COLO829 (cell line): ENCODE measurements at places on chromosomes 12 and 14.

DNA sequence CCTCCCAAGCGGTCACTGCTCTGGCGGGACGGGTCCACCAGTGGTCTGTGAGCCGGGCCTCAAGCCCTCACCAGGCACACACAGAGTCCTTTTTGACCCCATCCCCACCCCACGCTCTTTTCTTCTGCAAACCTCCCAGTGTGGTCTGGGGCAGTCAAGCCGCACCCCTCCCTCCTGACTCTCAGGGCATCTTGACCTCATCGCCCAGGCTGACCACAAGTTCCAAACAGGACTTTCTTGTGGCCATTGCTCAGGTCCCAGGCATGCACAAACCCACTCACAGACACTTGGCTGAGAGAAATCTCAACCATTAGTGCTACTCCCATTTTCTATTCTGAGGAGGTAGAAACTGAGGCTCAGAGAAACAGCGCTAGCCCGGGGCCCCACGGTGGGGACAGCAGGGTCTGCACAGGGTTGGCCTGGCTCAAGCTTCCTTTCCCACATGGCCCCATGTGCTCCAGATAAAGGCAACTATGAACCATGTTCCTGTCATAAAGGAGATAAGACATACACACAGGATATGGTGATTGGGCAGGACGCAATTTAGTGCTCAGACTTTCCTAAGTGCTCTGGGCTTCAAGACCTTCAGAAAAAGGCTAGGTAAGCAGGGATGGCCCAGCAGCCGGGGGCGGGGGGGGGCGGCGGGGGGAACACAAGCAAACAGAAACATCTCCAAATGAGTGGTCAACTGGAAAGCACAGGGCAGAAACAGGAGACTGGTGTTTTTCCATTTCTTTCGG lies 69.6 kb downstream of the ITPK1 start:
- DNase-seq, result no peak

DNA sequence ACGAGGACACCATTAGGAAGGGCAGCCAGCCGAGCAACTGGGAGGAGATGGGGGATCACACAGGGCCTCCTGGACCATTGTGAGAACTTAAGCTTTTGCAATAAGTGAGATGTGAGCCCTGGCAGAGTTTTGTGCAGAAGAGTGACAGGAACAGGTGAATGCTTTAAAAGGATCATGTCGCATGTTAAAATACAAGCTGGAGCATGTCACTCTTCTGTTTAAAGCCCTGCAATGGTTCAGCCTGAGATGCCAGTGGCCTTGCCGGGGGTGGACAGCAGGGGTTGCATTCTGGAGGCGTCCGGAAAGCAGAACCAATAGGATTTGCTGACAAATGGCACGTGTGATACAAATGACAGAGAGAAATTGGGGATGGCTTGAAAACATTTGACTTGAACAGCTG lies 137.5 kb upstream of the RFLNA start:
- no peak for DNase-seq

DNA sequence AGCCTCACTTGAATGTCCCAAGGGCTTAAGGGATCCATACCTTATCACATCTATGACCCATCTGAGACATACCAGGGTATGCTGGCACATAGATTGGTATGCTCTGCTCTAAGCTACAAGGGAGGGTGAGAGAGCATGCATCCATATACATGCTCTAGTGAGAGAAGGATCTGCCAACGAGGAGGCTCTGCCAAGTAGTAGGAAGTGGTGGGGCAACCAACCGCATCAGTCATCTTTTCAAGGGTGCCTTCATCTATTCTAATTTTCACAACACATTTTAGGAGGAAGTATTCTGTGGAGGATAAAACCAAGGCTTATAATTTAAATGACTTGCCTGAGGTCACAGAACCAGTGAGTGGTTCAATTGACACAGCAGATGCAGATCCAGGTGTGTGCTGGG lies 6.6 kb upstream of the PPM1A start:
- no peak for DNase-seq

DNA sequence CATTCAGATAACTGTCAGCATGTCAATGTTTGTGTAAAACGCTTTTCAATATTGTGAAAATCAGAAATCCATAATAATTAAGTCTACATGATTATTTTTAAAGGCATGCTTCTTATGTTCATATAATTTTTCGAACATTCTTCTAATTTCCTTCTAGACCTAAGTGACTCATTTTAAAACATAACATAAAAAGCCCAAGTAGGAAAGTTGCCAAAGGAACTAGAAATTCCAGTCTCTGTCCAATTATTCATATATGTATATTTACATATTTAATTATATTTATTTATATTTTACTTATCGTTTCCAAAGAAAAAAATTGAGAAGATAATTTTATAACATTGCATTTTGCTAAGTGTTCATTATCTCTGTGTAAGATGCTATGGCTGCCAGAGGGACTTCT lies 110.4 kb downstream of the TMTC1 start:
- no peak for DNase-seq

GRCh38 chr14:41950428-41951151 lies 343.9 kb downstream of the LRFN5 start:
- no peak for DNase-seq

DNA sequence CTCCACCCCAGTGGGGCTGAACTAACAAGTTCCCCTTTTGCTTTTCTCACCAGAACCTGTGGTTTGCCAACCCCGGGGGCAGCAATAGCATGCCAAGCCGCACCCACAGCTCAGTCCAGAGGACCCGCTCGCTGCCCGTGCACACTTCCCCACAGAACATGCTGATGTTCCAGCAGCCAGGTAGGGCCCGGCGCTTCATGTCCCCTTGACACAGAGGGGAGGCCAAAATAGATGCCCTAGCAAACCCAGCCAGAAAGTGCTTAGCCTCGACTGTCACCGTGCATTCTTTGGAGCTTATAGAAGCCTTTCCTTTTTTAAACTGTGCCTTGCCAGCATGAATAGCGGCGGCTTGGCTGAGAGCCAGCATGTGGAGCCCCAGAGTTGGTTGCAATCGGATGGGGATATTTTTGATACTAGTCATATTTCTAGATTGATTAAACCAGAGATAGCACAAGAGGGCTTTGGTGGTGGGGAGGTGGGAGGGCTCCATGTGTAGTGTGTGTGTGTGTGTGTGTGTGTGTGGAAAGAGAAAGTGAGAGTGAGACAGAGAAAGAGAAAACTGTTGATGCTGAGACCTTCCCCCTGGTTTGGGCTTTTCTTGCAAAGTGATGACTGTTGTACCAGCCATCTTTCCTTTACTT lies 126.1 kb downstream of the GCH1 start:
- no peak for DNase-seq

DNA sequence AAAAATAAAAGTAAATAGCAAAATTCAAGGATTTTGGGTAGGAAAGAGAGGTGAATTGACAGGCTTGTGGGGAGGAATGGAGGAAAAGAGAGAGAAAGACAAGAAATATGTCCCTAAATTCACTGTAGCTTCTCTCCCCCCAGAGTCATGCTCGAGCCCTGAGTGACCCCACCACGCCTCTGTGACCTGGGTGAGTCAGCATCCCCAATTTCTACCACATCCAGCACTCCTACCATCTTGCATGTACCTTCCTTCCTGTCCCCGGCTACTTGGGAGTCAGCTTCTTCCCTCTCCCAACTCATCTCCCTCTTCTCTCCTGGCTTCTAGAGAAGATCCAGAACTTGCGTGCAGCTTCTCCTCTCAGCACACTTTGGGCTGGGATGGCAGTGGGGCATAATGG lies 9.8 kb downstream of the ZNF219 start:
- DNase-seq, result no peak

GRCh38 chr12:64103825-64104740 lies 118.0 kb downstream of the KICS2 start:
- DNase-seq, result no peak

DNA sequence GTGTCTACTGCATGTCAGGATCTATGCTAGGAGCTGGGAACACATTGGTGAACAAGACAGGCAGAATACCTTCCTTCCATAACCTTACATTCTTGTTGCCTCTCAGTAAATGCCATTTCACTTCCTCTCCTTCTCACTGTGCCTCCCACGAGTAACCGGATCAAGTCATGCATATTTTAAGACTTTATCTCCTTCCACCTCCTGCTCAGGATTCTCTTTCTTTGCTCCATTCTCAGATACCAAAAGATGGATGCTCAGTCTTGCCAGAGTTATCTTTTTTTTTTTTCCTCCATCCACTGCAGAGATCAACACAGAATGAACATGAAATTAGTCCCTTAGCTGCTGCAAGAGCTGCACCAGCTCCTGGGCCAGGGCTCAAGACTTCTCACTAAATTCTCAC lies 20.0 kb upstream of the APPL2 start:
- no peak for DNase-seq

DNA sequence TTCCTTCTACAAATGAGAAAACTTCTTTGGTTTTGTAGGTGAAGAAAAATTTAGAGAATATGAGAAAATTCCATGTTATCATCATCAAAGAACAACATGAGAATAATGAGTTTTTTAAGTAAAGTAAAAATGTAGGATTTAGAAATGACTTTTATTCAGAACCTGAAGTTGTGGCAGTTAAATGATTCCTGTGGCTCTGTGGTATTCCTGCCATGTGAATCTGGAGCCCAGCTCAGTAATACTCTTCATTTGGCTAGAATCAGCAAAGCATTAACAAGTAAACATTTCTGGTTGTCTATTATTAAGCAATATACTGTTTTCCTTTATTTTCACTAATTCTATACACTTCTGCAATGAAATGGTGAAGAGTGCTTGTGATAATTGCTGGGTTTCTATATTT lies 95.6 kb upstream of the E2F7 start:
- DNase-seq, result no peak
